ENCODE measurements at places on chromosomes 3 and 15. TPM values are rescaled to one million over a fixed set of nuclear protein-coding genes. Genes with fewer than 3 reads are reported as not detected.

GRCh38 chr3:128415200-128415772, 51.4 kb downstream of the DNAJB8 start:
- no peak for DNase-seq
- peaks cover 26% of the 10 kb centered on the region for H3K4me1 ChIP-seq
- no peak overlapping the region for H3K4me3 ChIP-seq
- H3K36me3 ChIP-seq, result no peaks in the 10 kb centered on the region
- H3K27me3 ChIP-seq, result no peaks in the 10 kb centered on the region
- H3K27ac ChIP-seq, result no peak overlapping the region

Gene RBP2
- not detected for total RNA-seq

Gene MAP1A
- 4.0 TPM for total RNA-seq

Gene TGFBR2
- total RNA-seq, result 143 TPM

- H3K4me1 ChIP-seq, result no peaks in the 10 kb centered on the region
- no peak for DNase-seq
- no peaks in the 10 kb centered on the region for H3K36me3 ChIP-seq
- no peaks in the 10 kb centered on the region for H3K27me3 ChIP-seq
- no peak overlapping the region for H3K4me3 ChIP-seq
These were observed 58.6 kb downstream of the PRICKLE2 start for GRCh38 chr3:64166584-64167162.

Gene ADAMTS7
- total RNA-seq, result 2.1 TPM

Measured in body of pancreas (tissue), 4 donors.